ENCODE measurements at places on chromosomes 13 and 19. TPM values are rescaled to one million over a fixed set of nuclear protein-coding genes. Genes with fewer than 3 reads are reported as not detected.
A peak's percentile ranks its signal among the peaks of the same experiment; 100 is the strongest.

The FGF14 gene
- 2.4 TPM for total RNA-seq

DNA sequence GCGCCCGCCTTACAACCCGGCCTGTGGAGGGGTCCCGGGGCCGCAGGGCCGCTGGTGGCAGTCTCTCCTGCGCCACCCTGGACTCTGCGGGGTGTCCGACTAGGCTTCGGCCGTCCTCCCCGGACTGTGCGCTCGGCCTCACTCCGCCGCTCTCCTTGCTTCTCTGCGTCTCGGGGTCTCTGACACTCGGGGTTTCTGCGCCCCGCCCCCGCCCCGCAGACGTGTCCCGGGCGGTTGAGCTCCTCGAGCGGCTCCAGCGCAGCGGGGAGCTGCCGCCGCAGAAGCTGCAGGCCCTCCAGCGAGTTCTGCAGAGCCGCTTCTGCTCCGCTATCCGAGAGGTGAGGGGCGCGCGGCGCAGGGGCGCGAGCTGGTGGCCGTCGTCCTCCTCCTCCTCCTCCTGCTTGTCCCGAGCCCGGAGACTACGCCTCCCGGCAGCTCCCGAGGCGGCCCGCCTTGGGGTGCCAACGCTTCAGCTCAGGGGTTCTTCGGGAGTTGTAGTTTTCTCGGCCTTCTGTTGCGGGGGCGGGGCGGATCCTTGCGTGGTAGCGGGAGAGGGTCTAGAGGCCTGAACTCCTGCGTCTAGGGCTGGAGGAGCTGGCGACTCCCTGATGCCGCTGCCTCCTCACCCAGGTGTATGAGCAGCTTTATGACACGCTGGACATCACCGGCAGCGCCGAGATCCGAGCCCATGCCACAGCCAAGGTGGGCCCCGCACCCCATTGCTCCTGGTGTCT is 627 bp downstream of the LIN7B start:
- DNase-seq: no peak

GRCh38 chr19:3233831-3234230 is 9.4 kb downstream of the CELF5 start:
- no peak for DNase-seq

DNA sequence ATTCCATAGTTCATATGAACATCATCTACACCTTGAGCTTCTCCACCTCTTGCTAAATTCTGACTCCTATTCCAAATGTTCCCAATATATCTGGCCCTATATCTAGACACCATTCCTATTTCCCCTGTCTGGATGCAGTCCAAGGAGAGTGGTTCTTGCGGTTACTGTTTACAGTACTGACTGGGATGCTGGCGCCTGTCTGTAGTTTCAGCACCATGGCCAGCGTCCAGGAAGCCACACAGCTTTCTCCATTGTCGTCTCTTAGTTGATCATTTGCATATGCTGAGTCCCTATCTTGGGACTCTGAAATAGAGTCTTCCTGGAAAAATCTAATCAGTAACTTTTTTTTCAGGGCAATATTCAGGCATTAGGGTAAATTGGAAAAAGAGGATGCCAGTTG is 14.9 kb downstream of the LAIR2 start:
- DNase-seq: peak; percentile 61

DNA sequence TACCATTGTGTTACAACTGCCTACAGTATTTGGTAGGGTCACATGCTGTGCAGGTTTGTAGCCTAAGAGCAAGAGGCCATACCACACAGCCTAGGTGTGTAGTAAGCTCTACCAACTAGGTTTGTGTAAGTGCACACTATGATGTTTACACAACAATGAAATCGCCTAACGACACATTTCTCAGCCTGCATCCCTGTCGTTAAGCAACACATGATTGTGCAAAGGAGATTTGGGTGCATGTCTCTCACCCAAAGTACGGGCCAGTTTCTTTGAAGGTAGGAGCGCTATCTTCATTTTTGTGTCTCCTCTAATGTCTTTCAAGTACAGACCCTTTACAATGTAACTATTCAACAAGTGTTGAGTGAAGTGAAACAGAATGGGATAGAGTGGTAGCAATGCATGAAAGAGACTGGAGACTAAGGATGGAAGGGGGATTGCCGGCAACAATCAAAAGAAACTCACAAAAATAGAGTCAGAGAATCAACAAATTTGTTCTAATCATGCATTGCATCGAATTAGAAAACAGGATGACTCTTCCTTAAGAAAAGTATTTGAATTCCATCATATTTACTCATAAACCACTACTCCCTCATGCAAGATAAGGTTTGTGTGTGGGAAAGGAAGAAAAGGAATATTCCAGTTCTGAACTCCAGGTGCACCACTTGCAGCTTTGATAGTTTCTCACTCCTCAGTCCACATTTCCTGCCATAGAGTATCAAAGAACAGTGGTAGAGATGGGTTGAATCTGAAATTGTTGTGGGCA is 60.2 kb upstream of the TNFRSF19 start:
- DNase-seq: no peak

The CPB2 gene
- total RNA-seq: not detected

DNA sequence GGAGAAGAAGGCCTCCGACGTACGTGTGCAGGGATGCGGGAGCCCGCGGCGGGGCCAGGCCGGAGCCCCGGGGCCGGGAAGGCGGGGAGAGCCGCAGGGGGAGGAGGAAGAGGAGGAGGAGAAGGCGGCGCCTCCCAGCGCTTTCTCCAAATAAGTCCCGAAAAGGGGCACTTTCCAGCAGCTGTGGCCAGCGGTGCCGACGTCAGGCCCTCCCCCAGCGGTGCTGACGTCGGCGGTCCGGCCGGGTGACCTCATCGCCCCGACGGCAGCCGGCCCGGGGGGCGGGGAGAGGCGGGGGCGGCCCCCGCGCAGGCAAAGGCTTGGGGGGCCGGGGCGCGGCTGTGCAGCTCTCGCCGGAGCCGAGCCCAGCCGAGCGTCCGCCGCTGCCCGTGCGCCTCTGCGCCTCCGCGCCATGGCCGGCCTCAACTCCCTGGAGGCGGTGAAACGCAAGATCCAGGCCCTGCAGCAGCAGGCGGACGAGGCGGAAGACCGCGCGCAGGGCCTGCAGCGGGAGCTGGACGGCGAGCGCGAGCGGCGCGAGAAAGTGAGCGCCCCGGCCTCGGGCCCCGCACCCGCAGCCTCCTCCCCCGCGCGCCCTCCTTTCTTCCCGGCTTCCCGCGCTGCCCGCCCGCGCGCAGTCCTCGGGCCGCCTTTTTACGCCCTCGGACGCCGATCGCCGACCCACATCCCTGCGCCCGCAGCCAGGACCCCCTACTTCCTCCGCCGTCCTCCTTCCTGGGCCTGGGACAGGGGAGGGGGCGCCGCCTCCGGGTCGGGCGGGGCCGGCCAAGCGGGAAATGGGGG is at the start of gene TPM4:
TPM4 (plus strand) TSS at position 342 of the 804 bp plus-strand sequence; CDS start at position 413, 71 bp downstream.
- peak; percentile 85 for DNase-seq

DNA sequence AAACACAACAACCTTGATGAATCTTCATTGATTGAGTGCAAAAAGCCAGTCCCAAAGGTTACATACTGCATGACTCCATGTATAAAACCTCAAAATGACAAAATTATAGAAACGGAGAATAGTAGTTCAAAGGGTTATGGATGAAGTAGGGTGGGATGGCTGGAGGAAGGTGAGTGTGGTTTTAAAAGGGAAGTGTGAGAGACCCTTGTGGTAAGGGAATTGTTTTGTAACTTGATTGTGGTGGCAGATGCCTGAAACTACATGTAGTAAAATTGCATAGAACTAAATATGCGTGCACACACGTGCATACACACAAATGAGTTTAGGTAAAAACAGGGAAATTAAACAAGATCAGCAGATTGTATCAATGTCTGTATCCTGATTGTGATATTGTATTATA is 340.7 kb downstream of the MTUS2 start:
- no peak for DNase-seq

GRCh38 chr13:75870397-75870903 is 234.3 kb downstream of the LMO7 start:
- DNase-seq: peak; percentile 29

GRCh38 chr13:47680748-47681147 is 320.3 kb downstream of the SUCLA2 start:
- no peak for DNase-seq

- DNase-seq: no peak
Observed at GRCh38 chr19:6324757-6325156, 8.7 kb downstream of the ACER1 start.

GRCh38 chr19:16403151-16403977 is 68.4 kb downstream of the EPS15L1 start:
- DNase-seq: no peak

The CGB8 gene
- total RNA-seq: not detected

The GIPR gene
- total RNA-seq: not detected

All from dermis microvascular lymphatic vessel endothelial cell (primary cell).